HS-5 (cell line): ENCODE measurements at places on chromosomes 12 and 14.

GRCh38 chr12:639988-640387, 23.3 kb downstream of the NINJ2 start:
- DNase-seq, result no peak

DNA sequence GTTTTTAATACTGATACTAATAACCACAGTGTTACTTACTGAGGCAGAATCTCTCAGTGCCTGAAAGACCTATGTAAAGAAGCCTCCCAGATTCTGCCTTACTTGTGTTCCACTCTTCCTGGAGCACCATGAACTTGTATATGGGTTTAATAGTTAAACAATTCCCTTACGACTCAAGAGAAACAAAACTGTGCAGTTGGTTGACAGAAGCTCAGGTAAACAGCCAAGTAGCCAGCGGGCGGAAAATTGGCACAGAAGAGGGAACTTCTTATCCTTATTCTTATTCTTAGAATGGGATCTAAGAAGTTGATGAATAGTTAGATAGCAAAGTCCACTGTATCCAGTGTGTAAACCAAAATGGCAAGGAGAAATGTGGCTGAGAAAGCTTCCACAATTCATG, 22.7 kb upstream of the MAGOHB start:
- DNase-seq, result no peak

DNA sequence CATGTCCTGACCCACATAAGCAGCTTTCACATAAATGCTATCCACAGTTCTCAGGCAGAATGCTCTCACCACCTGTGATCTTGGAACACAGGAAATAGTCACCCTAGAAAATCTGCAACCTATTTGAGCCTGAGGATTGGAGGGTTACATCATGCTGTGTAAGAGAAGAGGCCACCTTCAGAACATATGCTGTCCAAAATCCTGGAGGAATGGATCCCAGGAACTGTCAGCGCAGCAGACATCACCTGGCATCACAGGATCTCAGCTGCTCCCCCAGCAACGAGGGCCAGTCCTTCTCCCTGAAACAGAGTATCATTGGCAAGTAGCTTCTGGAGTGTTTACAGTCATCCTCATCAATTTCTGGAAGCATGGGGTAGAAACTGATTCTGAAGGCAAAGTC, 63.2 kb upstream of the LTA4H start:
- no peak for DNase-seq

DNA sequence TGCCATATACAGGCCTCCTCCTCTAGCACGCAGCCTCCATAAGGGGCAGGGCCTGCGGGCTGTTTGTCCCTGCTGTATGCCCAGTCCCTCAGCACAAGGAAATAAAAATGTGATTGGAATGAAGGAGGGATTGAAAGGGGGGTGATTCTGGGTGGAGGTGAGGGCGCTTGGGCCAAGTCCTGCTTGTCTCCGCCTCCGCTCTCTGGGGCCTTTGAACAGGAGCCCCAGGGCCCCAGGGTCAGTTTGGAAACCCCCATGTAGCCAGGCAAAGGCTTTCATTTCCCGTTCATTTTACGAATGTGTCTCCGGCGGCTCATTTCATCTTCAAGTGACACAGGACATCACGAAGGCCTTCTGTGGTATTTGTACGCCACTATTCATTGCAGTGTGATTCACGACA, 4.5 kb upstream of the CACNA2D4 start:
- no peak for DNase-seq

GRCh38 chr14:85483652-85484051, 46.3 kb upstream of the FLRT2 start:
- DNase-seq, result no peak

DNA sequence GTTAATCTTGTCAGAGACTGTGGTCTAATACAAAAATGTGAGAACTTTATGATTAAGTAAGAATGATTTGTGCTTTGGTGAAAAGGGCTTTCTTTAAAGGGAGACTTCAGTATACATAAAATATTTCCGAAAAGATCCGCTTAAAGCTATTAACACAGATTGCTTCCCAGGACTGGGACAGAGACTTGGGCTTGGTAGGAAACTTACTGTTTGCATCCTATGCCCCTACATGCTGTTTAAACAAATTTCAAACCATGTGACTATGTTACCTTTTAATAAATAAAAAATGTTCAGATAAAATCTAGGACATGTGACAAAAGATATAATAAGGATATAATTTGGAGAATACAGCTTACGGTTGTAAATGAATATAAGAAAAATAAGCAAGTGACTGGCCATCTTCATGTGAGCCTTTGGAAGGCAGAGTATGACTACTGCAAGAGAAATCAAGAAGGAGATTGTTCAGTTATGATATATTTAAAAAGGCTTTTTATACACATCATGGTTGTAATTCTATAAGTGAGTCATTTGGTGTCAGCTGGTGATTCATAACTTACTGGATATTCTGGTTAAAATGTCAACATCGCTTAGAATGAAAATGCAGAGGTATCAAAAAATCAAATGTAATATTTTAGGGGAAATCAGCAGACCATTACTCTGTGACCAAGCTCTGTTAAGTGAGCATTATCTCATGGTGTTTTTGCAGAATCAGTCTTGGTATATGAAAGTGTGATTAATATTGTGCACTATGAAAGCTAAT, 234.7 kb upstream of the E2F7 start:
- DNase-seq, result peak; percentile 78

DNA sequence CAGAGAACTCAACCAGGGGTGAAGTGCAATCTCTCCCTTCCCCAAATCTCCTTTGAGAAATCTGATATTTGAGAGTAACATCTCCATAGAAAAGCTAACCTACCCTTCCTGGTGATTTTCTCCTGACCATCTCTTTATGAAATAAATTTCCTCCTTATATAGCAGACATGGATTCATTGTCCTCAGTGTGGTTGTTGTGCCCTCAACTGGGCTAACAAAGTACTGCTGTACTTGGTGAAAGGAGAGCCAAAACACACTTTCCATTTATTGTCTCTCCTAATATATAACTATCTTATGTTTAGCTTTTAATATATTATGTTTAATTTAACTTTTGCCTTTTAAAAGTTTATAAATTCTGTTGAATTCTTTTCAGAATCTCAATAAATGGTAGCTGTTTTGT, 65.1 kb upstream of the SLCO1B1 start:
- DNase-seq, result no peak

- no peak for DNase-seq
Observed at GRCh38 chr14:54267172-54267571, 129.6 kb upstream of the CDKN3 start.

DNA sequence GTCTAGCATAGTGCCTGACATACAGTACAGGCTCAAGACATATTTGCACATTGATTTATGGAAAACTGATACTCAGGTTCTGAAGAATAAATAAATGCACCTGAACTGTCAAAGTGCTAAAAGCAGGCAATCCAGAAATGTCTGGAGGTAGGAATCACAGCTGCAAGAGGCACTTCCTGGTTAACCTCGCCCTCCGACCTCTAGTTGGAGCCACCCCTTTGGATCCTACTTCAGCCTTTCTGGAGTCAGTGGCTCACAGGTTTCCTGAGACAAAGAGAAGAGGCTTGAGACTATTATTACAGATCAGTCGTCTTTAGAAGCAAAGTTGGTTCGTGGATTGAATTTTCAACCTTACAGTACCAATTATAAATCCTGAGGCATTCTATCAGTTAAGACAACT, 13.0 kb downstream of the TCP11L2 start:
- no peak for DNase-seq

- DNase-seq, result peak; percentile 74
Observed at GRCh38 chr12:879641-880040, 69.9 kb downstream of the RAD52 start.

DNA sequence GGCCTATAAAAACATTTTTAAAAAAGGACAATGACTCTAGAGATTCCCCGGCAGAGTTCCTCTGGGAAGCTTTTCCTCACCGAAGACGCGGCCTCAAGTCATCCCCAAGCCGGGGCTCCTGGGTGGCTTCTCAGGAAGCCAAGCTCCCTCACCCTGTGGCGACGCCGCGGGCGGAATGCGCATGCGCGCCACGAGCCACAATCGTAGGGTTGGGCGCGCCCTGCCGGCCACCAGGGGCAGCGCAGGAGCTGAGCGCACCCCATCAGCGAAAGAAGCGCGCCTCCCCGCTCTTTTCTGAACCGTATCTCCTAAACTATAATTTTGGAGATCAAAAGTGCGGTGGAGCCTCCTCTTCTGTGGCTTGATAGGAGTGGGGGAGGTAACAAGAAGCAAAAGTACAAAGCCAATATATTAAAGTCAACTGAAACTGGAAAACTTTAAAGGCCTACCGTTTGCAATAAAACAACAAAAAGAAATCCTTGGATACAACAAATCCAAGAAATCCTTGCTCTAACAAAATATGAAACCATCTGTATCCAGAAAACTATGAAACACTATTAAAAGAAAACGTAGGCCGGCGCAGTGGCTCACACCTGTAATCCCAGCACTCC, 17.4 kb upstream of the CHFR start:
- DNase-seq, result no peak

DNA sequence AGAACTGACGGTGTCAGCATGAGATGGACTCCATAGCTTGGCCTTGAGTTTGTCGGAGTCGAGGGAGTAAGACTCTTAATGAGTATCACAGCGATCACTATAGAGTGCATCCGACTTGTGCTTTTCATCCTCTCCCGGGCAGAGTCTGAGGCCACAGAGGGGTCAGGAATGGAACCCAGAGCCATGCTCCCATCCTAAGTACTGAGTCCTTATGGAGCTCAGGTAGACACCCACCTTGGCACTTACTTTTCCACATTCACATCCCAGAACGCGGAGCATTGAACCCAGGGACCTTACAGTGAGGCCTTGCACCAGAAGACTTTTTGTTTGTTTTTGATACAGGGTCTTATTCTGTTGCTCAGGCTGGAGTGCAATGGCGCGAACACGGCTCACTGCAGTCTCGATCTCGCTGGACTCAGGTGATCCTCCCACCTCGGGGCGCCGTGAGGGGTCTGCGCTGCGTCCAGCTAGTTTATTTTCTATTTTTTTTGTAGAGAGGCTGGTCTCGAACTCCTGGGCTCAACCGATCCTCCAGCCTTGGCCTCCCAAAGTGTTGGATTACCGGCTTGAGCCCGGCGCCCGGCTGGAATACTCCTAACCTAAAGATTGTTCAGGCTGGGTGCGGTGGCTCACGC, 719 bp upstream of the SRSF9 start:
- DNase-seq, result no peak

GRCh38 chr12:56987551-56988053, 18.7 kb downstream of the ZBTB39 start:
- no peak for DNase-seq

- DNase-seq, result peak; percentile 74
Observed at GRCh38 chr12:54259194-54260011, 20.5 kb downstream of the CBX5 start.

- no peak for DNase-seq
Observed at GRCh38 chr12:2877953-2878732, 1.1 kb downstream of the RHNO1 start.

DNA sequence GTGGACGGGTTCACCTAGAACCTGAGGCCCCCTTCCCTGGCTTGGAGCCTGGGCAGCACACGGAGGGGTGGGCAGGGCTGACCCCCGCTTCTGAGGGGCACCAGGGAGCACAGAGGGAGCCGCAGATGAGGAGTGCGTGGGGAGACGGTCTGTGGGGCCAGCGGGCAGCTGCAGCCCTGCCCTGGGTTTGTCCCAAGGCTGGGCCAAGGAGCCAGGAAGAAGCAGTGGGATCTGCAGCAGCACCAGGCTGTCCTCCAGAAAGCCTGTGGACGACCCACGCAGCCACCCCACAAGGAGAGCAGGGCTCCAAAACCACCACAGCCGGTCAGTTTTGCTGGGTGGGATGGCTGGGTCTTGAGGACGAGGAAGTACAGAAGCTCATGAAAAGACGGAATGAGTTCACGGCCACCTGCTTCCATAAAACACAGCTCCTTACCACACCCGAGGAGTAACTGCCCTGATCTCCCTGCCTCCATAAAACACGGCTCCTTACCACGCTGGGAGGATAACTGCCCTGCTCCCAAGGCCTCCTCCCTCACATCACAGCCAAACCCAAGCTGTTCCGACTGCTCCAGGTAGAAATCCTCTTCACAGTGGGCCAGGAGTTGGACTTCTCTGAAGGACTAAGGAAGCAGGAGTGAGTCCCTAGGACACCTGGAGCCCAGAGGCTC, 9.9 kb upstream of the GOLGA3 start:
- no peak for DNase-seq

DNA sequence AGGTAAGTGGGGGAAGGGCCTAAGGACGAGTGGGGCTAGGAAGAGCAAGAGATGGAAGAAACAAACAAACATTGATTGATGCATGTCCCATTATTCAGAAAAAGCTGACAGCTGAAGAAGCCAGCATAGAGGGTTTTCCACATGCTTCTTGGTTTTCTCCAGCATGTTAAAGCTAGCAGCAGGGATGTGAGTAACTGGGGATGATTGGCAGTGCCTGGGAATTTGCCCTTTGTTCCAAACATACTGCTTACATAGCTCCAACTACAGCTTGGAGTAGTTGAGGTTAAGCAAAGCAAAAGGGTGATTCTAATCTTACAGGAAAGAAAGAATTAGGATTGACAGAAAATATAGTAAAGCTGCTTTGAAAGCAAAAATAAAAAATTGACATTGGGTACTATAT, 68.0 kb upstream of the IFNG-AS1 start:
- DNase-seq, result no peak

DNA sequence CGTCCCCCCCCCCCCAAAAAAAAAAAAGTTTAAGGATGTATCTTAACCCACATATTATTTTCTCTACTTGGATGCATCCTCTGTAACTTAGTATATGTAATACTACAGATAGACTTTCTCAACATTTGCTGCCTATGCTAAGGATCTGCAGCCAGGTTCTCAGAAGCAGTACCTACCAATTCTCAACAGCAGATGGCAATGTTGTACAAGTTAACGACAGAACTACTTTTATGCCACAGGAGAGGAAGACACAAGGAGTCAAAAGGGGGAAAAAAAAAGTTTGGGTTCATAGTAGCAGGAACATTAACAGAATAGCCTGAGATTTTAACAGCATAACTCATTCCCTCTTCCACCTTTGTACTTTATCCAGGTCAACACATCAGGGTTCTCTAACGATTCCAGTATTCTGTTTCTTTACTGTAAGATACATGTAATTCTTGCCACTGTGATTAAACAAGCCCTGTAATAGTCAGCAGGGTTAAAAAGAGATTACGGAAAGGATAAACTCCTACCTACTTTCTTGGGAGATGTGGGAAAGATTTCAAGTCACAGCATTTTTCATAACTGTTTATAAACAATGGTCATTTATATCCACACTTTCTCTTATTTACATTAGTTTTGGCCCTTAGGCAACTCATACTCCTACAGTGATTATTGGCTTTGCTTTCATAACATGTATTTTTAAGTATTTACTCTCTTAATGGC, 5.7 kb upstream of the NEK9 start:
- DNase-seq, result peak; percentile 39
